Activated naive CD4-positive, alpha-beta T cell treated with anti-CD3 and anti-CD28 coated beads for 36 hours (primary cell): ENCODE measurements at places on chromosomes 2 and 18. TPM values are rescaled to one million over a fixed set of nuclear protein-coding genes. Genes with fewer than 3 reads are reported as not detected.

Gene ANTXR1
- 0.17 TPM for total RNA-seq

Gene IL18R1
- total RNA-seq, result 17.1 TPM

Gene ITPRIPL1
- 13.3 TPM for total RNA-seq

Gene TUBA3E
- total RNA-seq, result not detected

Gene C2orf81
- total RNA-seq, result 3.4 TPM

Gene ALPP
- not detected for total RNA-seq

Gene CHST10
- 3.3 TPM for total RNA-seq
